ENCODE measurements at places on chromosomes 12 and 14.

DNA sequence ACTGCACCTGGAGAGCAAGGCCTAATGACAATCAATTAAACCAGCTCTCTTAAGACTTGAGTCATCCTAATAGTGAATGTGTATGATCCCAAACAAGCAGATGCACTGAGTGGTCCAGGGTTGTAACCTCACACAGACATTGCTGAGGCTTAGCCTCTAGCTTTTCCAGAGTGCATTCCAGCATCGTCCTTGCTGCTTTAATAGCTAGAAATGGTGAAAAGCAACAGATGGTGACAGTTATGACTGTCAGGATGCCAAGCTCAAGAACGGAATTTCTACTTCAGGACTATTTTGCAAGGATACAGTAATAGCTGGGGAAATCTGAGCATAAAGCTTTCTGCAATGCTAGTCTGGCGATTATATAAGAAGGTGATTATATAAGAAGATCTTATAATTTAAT is 34.6 kb downstream of the PTPRR start:
- no peak for DNase-seq

- DNase-seq = no peak
Measured at GRCh38 chr12:103600967-103601728, 14.1 kb downstream of the STAB2 start.

DNA sequence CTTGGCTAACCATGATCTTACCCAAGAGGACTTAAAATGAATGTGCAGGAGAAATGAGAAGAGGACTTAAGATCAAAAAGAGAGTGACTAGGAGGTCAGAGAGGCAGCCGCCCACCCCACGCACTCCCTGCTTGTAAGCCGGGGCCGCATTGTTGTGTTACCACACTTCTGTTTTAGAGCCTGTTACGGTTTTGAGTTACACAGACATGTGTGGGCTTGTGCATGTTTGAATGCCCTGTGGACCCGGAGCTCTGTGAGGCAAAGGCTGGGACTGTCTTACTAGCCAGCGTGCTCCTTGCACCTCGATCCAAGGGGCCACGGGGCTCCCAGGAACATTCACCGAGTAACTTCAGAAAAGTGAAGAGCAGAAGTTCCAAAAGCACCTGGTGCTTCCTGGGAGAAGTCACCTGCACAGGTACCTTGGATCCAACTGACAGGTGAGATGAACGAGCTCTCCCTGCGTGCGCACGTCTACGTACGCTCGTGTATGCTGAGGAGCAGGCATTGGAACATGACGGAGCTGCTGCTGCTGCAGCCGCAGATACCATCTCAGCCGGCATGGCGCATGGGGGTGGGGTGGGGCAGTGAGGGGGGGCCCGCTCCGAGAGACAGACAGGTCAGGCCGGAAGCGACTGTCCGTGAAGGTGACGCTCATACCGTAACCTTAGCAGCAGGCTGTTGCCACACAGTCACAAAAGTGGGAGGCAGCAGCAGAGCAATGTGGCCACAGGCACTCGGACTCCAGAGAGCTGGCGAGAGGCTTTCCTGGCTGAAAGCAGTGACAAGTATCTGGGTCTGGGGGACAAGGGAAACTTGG is 23.7 kb downstream of the SFSWAP start:
- no peak for DNase-seq

DNA sequence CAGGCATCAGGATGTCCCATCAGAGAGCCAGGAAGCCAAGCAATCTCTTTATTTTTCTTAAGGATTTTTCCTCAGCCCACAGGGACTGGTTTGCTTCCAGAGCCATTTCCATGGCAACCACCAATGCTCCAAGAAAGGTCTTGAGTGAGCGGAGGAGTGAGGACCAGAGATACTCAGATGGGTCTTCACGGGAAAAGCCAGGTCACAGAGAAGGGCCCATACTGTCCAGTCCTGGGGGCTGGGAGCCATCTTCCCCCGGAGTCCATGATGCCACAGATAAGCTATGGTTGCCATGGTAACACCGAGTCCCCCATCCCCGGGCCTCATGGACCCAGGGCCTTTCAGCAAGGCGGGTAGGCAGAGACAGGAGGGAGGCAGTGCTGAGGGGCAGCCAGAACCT is 28.6 kb downstream of the CMKLR1 start:
- DNase-seq = no peak

- DNase-seq = no peak
Measured at GRCh38 chr14:28247491-28247890, 519.1 kb upstream of the FOXG1 start.

GRCh38 chr14:88823968-88824313 is 510 bp upstream of the TTC8 start:
- DNase-seq = no peak

DNA sequence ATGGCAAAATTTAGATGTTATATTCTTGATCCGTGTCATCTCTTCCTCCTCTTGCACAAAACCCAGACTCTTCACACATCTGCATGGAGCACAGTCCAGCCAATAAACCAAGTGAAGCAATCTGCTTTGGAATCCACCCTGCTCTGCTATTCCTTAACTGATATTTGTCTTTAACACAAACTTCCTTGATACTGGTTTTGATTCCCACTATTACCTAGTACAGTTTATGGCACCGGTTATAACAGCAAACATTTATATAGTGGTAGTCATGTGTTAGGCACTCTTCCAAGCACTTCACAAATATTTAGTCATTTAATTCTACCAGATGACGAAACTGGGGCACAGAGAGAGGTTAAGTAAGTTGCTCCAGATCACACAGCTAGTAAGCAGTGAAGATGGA is 12.5 kb downstream of the STYK1 start:
- no peak for DNase-seq

GRCh38 chr12:82996168-82996812 is 309.6 kb downstream of the TMTC2 start:
- no peak for DNase-seq

GRCh38 chr12:89796798-89797382 is 88.3 kb upstream of the ATP2B1 start:
- DNase-seq = no peak

DNA sequence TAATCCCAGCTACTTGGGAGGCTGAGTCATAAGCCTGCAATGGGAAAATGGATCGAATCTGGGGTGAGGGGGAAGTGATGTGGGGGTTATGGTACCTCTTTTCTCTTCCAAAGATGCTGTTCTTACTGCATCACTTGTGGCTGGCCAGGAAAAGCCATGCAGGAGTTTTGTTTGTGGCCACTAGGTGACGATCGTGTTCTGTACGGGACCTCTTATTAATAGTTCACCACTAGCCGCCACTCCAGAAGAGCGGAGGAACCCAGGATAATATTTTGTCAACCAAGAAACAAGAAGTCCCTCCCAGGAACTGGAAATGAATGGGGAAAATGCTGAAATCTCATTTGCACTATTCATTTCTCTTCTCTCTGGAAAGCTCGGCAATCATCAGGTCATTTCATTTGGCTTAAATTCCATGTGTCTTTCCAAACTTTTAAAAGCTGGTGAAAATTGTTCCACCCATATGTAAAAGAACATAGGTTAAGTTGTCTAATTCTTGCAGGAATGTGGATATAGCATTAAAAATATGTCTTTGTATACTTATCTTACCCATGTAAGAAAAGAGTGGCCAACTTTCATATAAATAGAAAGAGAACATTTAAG is 8.9 kb downstream of the GPR65 start:
- DNase-seq = peak; percentile 65

Measured in CD4-positive, alpha-beta T cell treated with Interleukin-10 for 1 hour (primary cell).